Cardiac muscle cell (in vitro differentiated cells and primary cell): ENCODE measurements at places on chromosomes 4 and X.

- peak; percentile 76 for DNase-seq
Measured at GRCh38 chrX:56744996-56745395, 16.0 kb downstream of the NBDY start.

GRCh38 chrX:56564164-56564885 is 898 bp downstream of the UBQLN2 start:
- peak; percentile 42 for DNase-seq

- no peak for DNase-seq
Measured at GRCh38 chr4:140906993-140907962, 151.1 kb upstream of the TBC1D9 start.

DNA sequence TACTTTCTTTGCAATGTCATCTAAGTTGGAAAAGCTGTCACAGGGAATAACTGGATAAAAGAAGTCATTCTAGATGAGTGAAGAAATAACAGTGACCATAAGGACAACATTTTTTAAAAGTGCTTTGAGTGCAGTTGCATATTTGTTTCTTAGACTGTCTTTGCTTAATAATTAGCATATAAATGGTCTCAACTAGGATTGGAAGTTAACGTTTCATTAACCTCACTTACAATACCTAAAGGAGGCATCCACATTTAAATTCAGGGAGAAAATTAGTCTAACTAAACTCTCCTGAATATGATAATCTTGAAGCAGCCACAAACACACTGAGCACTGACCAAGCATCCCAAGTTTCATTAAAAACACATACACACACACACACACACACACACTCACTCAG is 780.7 kb downstream of the PCDH18 start:
- no peak for DNase-seq

GRCh38 chrX:51917604-51918003 is 24.2 kb downstream of the MAGED1 start:
- DNase-seq: no peak

DNA sequence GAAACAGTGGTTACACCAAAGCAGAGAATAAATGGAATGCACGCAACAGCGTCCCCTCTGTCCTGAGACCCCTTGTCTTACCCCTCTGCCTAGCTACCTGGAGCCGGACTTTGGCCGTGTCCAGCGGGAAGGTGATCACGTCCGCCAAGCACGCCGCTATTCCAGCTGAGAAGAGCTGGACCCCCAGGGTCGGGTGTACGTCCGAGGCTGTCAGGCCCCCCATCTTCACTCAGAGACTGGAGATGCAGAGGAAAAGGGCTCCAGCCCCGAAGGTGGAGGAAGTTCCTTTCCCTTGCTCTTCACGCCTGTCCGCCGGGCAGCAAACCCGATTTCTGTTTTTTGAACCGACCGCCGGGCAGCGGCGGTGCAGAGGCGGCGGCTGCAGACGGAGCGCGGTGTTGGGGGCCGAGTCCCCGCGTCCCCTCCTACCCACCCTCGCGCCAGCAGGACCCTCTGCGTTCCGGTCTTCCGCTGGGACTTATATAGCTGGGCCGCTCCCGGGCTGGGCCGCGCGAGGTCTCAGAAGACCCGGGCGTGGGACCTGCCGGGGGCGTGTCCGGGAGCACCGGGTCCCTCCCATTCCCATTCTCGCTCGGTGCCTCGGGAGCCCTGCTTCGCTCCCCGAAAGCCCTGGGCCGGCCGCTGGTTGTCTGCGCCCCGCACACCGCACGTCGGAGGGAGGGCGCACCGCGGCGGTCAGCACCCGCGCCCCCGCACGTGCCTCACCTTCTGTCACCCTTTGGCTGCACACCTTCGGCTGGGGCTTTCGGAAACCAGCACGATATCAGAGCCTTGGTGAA is at the start of gene UCP1:
UCP1 (minus strand) TSS at position 455 of the 800 bp plus-strand sequence; CDS start at position 223, 232 bp downstream.
- DNase-seq: peak; percentile 6

DNA sequence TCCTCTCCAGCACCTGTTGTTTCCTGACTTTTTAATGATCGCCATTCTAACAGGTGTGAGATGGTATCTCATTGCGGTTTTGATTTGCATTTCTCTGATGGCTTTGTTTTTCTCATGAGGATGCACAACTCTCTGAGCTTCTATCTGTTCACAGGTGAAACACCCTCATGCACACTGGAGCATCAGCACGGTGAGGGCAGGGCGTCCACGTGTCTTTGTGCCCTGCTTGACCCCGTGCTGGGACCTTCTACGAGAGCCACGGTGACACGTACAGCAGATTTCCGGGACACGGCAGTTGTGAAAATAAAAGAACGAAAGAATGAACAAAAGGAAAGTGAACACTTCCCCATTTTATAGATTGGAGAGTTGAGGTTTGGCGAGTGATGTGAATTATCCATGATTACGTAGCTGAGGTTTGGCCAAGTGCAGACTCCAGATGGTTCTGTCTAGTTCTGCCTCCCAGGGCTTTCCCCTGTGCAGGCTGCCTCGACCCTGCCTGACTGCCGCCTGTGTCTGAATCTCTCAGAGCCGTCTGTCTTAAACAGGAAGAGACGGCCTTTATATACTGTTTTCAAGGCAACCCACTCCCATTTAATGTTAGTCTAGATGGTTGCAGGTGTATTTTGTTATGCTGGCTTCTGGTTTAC is 67.8 kb upstream of the SORBS2 start:
- DNase-seq: no peak

DNA sequence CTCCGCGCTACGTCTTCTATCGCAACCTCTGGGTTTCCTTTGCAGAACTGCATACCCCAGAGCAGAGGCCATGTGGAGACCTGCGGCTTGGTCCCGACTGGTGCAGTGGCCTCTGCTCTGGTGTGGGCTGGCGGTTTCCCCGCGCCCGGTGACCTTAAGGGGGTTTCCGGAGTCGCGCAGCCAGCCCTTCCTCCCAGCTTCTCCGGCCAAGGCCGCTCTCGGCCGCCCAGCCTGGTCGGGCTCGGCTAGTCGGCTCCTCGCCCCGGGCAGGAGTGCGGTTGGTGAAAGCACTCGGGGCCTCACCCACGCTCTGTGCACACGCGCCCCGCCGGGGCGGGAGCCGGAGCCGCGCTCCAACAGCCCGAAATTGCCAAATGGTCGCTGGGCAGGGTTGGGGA is 84.9 kb downstream of the BCOR start:
- peak; percentile 58 for DNase-seq

DNA sequence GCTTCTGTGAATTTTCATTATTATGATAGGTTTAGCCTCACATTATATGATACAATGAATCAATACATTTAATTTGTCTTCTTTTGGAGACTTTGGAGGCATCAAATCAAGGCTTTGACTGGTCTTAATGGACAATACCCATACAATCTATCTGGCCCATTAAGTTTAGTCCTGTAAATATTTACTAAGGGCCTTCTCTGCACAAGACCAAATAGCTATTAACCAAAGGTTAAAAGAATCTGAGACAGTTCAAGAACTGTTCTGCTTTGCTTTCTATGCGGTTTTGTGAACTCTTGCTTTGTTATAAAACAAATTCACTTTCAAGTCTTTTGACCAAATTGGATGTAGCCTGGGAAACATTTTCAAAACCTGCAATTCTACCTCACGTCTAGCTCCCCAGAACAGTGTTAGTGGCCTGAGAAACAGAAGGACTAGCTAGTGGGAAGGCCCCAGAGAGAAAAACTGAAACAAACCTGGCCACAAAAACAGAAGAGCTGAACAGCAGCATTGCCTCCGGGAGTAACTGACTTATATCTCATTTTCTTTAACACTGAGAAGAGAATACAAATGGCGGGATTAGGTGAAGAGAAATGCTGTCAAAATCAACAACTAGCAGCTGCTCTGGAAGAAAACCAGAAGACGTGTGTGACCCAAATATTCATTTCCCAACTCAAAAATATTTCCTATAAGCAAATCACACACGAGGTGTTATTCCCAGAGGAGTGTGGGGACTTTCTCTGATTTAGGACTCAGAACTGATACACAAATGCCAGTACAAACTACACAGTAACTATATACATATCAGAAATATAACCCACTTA is 548 bp downstream of the TLR1 start:
- peak; percentile 31 for DNase-seq

DNA sequence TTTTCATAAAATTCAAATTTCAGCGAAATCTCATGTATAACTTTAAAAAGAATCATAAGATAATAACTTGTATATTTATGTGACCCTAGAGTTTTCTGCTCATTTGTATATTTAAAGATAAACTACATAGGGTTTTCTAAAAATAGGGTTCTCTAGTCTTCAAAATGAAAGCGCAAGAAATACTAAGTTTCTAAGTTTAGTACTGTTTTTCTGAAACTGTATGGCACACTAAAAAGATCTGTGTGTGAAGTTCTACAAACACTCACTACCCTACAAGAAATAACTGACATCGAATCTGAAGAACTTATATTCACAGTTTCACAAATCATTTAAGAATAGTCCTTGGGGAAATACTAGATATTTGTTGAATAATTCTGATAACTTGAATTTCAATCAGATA is 38.7 kb upstream of the NDST4 start:
- DNase-seq: no peak

DNA sequence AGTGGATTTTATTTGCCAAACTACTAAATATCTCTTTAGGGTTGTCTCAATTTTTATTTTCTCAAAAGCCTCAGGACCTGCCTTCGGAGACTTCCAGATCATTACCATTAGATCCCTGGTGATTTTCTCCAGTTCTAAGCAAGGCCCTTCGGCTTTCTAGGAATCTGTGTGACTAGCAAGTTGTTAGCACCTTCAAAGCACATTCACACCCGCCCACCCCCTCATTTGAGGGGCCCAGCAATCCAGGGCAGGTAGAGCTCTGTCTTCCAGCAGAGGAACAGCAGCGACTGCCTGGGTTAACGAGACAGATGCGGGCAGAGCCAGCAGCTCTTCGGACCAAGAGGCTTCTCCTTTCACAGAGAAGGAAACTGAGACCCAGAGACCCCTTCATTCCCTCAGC is 2.0 kb downstream of the WDR1 start:
- DNase-seq: no peak

GRCh38 chr4:38013461-38014366 is 53.5 kb downstream of the PTTG2 start:
- no peak for DNase-seq

GRCh38 chrX:20968996-20969395 is 405.2 kb upstream of the CNKSR2 start:
- DNase-seq: no peak

DNA sequence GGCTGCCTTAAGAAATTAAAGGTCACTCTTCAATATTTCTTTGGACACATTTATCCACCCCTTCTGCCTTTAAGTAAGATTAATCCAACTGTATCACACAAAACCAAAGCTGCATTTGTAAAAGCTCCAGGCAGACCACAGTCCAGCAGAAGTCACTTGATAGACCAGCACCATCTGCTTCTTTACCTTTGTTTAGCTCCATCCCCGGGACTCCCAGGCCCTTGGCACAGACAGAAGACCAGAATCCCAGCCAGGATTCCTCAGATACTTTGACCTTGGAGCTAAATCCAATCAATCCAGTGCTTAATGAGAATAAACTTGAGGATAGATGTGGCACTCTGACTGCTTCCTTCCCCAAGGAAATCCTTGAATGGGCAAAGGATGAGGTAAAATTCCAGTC is 333.1 kb upstream of the RASGEF1B start:
- DNase-seq: no peak

DNA sequence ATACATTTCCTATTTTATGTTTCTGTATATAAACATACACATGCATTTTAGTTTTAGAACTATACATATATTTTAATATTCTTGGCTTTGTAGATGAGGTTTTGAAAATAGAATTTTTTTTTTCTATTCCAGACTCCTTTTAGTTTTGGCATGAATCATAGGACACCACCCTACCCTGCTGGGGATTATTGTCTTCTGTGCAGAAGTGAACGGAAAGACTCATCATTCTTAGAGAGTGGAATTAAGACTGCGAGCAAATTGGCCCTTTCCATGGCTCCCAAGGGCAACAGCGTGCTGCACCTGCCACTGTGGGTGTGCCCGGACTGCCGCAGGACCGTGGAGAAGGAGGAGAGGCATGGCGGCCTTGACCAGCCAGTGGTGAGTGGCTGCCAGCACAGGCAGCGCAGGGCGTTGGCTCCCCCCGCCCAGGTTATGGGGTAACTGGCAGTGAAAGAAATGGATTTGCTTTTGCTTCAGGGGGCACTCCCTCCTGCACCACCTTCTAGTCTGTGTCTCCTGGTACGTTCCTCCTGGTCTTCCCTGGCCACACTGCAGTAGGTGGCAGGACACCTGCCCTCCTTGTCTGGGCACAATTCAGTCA is 59.6 kb downstream of the FAM193A start:
- DNase-seq: no peak

DNA sequence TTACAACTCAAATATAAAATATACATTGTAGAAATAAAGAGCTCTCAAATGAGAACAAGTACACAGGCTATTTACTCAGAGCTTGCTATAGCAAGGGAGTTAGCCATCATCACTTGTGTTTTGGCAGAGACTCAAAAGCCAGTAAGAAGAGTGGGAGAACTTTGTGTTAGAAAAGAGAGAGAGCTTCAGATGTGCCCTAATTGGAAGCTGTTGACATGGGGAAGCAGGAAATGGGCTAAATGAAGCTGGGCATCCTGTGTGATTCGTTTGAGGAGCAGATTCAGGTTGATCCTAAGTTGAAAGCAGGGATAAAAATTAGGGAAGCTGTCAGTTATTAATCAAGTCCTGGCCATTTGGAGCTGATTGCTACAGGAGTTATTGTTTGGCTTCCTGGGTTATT is 207.4 kb upstream of the MAOA start:
- no peak for DNase-seq

DNA sequence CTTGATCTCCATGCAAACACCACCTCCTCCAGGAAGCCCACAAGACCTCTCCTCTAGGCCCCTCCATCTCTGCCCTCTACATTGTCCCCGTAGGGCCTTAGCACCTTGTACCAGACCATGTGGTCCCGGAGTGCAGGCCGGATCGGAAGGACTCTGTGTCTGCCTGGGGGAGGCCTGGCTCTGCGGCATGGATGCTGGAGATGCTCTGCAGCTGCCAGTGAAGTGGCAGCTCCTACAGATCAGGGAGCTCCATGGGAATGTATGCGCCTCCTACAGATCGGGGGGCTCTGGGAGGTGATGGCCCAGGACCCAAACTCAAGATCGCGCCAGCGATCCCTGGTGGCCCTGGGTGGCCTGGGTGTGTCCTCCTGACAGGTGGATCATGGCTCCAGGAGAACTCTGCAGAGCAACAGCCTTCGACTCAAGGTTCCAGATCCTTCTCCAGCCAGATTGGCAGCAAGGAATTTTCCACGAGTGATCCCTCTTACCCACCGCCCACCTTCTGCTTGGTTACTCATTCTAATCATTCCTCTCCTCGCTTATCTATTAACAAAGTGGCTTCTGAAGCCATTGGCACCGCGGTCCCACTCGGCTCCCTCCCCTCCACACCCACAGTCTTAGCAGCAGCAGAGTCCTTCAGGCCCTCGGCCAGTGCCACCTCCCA is 67.3 kb downstream of the ADRA2C start:
- DNase-seq: no peak

DNA sequence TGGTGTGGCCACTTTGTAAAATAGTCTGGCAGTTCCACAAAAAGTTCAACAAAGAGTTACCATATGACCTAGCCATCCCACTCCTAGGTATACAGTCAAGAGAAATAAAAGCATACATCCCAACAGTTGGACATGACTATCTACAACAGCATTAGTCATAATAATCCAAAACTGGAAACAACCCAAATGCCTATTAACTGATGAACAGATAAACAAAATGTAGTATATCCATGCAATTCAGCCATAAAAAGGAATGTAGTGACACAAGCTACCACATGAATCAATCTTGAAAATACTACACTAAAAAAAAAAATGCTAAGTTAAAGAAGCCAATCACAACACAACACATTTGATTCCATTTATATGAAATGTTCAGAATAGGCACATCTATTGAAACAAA is 16.1 kb downstream of the MED14 start:
- no peak for DNase-seq

- DNase-seq: no peak
Measured at GRCh38 chrX:39249999-39250398, 448.7 kb downstream of the MID1IP1 start.
